Sigmoid colon (tissue), 7 donors: ENCODE measurements at places on chromosomes 2 and 18. TPM values are rescaled to one million over a fixed set of nuclear protein-coding genes. Genes with fewer than 3 reads are reported as not detected.

DNA sequence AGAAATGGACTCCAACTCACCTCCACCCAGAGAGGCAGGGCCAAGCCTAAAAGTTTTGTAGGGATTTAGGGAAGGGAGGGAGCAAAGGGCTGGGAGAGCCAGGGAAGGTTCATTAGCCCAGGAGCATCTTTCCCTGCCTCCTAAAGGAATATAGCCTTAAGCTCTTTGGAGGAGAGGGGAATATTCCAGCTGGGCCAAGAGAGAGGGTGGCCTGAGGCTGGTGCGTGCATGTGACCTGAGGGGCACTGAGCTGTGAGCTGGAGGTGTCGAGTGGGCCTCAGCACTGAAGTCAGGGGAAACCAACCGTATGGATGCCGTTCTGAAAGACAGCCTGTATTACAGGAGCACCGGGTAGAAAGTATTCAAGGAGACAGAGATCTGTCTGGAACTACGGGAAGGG, 112.6 kb downstream of the KLHL29 start:
- DNase-seq = no peak

DNA sequence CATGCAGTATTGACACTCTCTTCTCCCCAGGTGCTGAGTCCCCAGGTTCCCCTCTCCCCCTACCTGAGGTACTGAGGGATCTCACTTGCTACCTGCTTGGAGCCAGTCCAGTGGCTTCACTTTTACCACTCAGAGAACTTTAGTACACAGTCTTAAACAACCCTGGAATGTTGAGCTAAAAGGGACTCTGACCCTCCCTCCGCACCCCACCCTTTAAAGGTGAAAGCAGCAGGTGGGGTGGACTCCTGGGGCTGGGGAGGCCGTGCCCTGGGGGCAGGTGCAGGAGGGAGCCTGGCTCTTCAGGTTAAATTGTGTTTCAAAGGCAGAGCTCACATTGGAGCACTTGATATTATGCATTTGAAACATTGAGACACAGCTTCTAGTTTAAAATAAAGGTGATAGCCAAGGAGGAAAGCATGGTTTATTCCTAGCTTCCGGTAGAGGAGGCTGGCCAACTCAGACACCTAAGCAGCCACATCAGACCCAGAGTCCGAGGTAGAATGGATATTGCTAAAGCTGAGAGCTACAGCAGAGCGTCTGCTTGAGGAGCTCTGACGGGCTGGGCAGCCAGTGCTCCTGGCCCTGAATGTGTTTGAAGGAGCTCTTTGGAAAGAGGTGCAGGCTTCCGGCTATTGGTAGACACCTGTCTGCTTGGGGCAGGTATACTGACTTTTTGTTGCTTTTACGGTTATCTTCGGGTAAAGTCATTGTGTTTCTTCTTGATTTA, 196.4 kb downstream of the AGAP1 start:
- DNase-seq = peak; percentile 38

DNA sequence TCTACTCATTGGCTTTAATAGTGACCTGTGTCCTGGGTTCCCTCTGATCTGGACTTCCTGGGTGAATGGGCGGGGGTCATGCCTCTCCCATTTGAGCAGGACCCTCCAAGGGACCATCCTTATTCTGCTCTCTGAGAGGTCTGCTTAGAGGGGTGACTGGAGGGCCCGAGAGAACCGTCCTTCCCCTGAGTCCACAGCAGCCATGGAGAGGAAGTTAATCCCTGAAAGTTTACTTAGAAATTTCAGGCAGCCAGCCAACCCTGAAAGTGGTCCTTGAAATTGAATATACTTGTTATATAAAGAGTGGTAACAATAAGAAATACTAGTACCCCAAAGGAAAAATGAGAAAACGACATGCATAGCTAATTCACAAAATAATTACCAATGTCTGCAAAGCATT, 226.1 kb downstream of the DYSF start:
- DNase-seq = peak; percentile 45

- DNase-seq = no peak
These were observed 292 bp downstream of the GMPPA start for GRCh38 chr2:219499058-219499307.

DNA sequence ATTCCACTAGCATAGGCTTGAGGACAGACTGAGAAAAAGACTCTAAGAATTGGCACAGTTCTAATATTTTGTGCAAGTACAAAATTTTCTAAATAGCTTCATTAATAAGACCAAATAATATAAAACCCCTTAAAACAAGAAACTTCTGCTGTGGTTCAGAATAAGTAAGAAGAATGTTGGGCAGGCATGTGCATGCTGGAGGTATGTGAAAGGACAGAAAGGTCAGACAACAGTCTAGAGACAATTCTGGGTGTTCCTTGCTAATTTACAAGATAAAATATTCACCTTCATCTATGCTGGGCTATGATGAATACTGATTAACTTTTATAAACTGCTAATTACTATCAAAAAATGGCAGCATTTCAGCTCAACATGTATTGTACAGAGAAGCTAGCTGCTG, 14.9 kb downstream of the CEBPZOS start:
- DNase-seq = no peak

The MYOM1 gene
- 17.3 TPM for total RNA-seq

The ACVR2A gene
- 28.2 TPM for total RNA-seq

DNA sequence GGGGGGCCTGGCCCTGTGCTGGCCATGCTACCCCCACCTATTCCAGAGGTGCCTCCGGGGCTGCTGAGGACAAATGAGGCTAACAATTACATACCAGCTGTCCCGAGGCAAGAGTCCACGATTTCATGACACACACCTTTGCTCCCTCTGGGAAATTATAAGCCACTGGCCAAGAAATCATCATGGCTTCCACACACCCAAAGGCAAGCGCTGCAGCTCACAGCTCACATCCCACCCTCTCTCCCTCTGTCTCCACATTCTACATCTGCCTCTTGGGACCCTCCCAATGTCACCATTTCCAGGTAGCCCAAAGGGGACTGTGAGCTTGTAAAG, 134.4 kb downstream of the HDAC4 start:
- DNase-seq = no peak

The MYL1 gene
- not detected for total RNA-seq

GRCh38 chr2:102780467-102780866, 18.6 kb downstream of the TMEM182 start:
- DNase-seq = no peak

GRCh38 chr2:176745543-176746200, 466.9 kb upstream of the HNRNPA3 start:
- no peak for DNase-seq

- DNase-seq = no peak
These were observed 9.4 kb downstream of the ZNF24 start for GRCh38 chr18:35334821-35335220.

DNA sequence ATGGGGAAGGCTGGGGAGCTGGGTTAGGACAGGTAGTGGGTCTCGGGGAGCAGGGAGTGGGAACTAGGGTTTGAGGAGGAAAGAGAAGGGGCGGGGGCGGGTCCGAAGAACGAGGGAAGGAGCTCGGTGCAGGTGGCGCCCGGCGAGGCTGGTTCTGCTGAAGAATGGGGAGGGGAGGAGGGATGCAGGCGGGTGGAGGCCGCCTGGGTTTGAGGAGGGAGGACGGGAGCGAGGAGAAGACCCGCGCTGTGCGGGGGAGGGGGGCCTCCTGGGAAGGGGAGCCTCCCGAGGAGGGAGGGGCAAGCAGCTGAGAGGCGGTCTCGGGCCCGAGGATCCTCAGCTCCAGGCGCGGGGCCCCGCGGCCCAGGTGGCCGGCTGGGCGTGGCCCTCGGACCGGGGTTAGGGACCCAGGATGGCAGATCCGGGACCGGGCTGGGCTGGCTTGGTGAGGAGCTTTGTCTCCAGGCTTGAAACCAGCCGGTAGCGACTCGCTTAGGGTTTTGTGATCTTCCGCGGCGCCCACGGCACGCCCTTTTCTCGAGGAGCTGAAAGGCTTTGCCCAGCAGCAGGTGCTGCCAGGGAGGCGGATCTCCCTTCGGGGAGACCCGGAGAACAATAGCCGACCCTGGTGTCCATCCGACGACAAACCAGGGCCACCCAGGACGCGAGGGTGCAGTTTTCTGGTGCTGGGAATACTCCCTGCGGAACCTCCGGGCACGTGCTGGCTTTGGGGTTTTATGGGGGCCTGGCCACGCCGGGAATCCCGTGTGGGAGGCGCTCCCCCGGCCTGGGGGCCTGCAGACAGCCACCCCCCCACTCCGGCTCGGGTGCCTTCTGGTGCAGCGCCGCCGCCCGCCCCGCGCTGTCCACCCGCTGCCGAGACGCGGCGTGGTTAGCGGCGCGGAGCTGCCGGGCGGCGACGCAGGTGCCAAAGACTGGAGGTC, 1.4 kb downstream of the DPYSL5 start:
- DNase-seq = no peak

GRCh38 chr2:152349416-152349815, 14.4 kb downstream of the FMNL2 start:
- no peak for DNase-seq

The CNGA3 gene
- 4.3 TPM for total RNA-seq

The HSBP1L1 gene
- 20.4 TPM for total RNA-seq

DNA sequence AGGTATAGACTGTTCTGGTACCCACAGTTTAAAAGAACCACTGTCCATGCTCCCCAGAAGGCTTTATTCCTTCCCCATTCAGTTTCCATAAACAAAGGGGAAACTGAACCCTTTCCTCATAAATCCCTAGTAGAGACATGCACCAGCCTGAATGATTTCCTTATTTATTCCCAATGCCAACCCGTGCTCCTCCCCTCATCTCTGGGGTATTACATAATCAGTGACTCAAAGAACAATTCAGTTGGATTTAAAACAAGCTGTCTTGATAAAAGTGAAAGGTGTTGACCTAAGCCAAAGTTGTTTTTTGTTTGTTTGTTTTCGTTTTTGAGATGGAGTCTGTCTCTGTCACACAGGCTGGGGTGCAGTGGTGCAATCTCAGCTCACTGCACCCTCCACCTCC, 418.5 kb upstream of the CNTNAP5 start:
- no peak for DNase-seq

The ABHD1 gene
- not detected for total RNA-seq

The FEV gene
- total RNA-seq = 0.71 TPM

GRCh38 chr2:190043441-190043840, 19.1 kb downstream of the MSTN start:
- no peak for DNase-seq

The PRKCE gene
- 21.9 TPM for total RNA-seq

DNA sequence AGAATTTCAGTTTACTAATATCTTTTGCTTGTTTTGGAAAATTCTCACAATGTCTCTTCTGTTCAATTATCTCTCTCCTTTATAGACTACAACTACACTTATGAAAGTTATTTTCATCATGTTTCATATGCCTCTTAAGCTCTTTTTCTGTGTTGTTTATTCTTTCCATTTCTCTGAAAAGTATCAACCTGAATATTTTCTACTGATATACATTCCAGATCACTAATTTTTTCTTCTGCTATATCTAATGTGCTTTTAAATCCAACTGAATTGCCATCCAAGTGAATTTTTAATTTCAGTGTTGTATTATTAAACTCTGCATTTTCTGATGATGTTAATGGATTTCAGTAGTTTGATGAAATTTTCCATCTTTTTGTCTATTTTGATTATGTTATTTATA, 301.3 kb downstream of the HRH4 start:
- no peak for DNase-seq

The ADCYAP1 gene
- total RNA-seq = 1.3 TPM

GRCh38 chr18:23056315-23056714, 79.0 kb upstream of the CABLES1 start:
- DNase-seq = no peak

The ABCG8 gene
- total RNA-seq = not detected

DNA sequence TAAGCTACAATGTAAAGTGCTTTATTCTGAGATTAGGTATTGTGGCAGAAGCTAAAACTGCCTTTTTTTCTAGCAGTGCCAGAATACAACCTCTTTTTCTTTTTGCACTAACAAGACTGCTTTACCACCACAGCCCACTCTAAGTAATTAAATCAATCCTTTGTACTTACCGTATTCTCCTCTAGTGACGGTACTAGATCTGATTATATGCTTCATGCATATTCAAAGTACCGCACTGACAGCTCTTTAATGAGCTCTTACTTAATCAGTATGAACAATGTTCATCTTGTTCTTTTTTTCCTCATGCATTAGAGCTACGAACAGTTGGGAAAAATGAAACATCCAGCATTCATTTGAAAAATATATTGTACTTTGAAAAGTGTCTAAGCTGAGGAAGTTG, 16.1 kb upstream of the OTX1 start:
- DNase-seq = no peak

DNA sequence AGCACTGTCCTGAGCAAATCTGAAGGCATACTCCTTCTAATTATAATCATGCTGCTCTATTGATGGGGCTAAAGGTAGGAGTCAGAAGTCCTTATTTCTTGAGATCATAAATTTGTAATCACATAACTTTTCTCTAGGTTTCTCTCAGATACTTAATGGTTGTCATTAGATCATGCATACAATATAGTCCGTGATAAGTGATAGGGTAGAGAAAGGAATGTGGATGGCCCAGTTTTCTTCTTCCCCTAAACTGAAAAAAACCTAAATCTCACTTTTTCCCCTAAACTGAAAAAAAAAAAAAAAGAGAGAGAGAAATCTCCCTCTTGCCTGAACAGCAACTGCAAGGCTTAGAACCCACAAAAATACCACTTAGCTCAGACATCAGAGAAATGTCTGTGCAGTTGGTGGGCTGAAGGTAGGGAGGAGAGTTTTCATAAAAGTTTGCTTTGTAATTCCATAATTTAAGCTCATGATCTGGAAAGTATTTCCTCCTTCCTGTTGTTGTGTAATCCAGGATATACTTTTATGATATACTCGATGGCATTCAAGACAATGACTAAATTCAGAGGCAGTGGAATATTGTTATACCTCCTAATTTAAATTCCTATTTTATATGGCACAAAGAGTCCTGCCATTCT, 79.3 kb upstream of the ITPRID2 start:
- no peak for DNase-seq

DNA sequence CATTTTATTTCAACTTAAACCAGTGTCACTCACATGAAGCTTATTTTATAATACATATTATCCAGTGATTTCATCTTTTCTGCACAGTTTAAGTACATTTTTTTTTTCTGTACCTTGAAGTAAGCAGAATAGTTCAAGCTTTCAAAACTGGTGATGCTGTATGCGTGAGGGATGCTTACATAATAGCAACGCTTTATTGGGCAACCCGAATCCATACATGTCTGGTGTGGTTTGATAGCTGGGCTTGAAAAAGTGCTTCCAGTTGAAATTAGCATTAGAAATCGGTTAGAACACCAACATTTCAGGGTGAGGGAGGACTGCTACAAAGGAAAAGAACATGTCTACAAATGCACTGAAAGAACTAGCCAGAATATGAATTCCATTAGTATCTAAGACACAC, 117.4 kb downstream of the MBP start:
- no peak for DNase-seq
